ENCODE measurements at places on chromosomes 4 and X. TPM values are rescaled to one million over a fixed set of nuclear protein-coding genes. Genes with fewer than 3 reads are reported as not detected.

GRCh38 chr4:132063829-132064228, 1085.3 kb upstream of the PCDH10 start:
- DNase-seq: no peak

The TEC gene
- total RNA-seq: 1.1 TPM

DNA sequence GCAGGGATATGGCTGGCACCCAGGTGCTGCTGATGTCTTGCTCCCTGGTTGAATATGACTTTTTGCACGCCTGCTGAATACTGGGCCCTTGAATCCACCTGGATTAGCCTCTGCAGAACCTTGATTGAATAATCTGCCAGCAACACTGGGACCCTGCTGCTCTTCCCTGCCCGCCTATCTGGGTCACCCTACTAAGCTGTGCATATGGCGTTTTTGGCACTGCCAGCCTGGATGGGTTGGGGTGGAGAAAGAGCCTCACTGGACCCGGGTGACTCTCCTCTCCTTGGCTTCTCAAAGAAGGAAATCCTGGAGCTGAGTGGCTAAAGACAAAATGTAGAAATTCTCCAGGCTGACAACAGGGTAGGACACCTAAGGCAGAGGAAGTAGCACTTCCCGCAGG, 100.0 kb downstream of the MAOA start:
- no peak for DNase-seq

The GUCY2F gene
- total RNA-seq: not detected

The TLR6 gene
- 3.2 TPM for total RNA-seq

The COL4A5 gene
- not detected for total RNA-seq

Measured in activated CD4-positive, alpha-beta T cell treated with anti-CD3 and anti-CD28 coated beads, Interleukin-2, amount 10 ng/mL, durations not matched to agents 7 days and 5 days (primary cell).